ENCODE measurements at places on chromosomes 4 and X.
A peak's percentile ranks its signal among the peaks of the same experiment; 100 is the strongest.

- DNase-seq, result no peak
Observed at GRCh38 chr4:147725673-147726072, 6.2 kb upstream of the ARHGAP10 start.

- DNase-seq, result no peak
Observed at GRCh38 chr4:139593091-139593564, 37.1 kb upstream of the SETD7 start.

- peak; percentile 16 for DNase-seq
Observed at GRCh38 chr4:86891762-86892635, at the start of gene C4orf36. Gene C4orf36, minus strand, starts transcription at chr4:86892422. Its CDS starts 902 bp downstream, at chr4:86891520.

DNA sequence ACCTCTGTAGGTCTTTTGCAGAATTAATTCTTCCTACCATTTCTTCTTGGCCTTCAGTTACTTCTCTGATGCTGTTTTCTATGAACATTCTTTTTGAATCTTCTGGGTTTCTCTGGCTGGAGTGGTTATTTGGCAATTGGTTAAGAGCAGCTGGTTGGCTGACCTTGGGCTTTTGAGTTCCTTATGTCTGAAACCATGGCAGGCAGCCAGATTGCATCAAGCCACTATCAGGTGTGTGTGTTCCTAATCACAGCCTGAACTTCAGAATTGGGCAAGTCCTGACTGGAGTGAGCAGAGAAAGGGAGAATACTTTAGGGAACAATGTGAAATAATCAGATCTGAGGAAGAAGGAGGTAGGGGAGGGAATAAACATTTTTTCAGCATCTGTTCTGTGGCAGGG is 90.2 kb downstream of the ARHGAP10 start:
- DNase-seq, result no peak

- DNase-seq, result no peak
Observed at GRCh38 chr4:32697281-32697814, 1977.2 kb downstream of the PCDH7 start.

Measured in T-helper 17 cell (primary cell).